Stimulated activated CD8-positive, alpha-beta memory T cell treated with anti-CD3 and anti-CD28 coated beads, Interleukin-15, amount 100 ng/mL, for 24 hours (primary cell): ENCODE measurements at places on chromosomes 6 and 20.

GRCh38 chr20:17753516-17753915, 53.8 kb downstream of the BANF2 start:
- no peak for DNase-seq

GRCh38 chr20:47428851-47429336, 72.4 kb upstream of the ZMYND8 start:
- no peak for DNase-seq

DNA sequence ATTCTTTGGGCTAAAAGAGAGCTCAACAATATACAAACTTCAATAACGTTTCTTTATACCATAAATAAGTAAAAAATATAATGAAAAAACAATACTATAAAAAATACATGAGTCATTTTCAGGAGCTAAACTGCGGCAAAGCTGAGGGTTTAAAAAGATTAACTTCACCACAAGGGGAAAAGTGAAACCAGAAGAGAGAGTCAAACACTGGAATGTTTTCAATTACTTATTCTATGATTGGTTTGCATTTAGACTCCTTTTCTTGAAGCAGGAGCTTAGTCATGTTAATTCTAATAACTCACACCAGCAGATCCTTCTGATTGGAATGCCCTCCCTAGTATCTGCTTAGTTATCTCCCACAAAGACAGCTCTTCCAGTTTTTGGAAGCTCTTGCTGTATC, 627.3 kb downstream of the UTRN start:
- no peak for DNase-seq

- DNase-seq, result no peak
These were observed 29.9 kb downstream of the UCKL1 start for GRCh38 chr20:63926298-63926697.

GRCh38 chr6:30724906-30725667, 4.9 kb downstream of the TUBB start:
- DNase-seq, result no peak

DNA sequence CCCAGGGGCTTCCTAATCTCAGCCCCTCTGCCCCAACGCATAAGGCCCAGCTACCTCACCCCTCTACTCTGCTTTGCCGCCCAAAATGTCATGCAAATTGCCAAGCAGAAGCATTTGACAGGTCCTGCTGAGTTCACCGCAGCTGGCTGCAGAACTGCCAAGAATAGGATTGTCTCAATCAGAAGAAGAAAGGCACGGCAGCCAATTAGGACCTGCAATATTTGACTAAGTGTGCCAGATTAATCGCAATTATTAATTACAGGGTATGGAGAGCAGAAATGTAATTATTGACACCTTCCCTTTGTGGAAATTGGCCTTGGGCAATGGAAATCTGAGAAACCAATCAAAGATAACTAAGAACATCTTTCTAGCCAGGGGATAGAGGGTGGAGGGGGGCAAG, 318.6 kb downstream of the LRFN2 start:
- DNase-seq, result no peak

DNA sequence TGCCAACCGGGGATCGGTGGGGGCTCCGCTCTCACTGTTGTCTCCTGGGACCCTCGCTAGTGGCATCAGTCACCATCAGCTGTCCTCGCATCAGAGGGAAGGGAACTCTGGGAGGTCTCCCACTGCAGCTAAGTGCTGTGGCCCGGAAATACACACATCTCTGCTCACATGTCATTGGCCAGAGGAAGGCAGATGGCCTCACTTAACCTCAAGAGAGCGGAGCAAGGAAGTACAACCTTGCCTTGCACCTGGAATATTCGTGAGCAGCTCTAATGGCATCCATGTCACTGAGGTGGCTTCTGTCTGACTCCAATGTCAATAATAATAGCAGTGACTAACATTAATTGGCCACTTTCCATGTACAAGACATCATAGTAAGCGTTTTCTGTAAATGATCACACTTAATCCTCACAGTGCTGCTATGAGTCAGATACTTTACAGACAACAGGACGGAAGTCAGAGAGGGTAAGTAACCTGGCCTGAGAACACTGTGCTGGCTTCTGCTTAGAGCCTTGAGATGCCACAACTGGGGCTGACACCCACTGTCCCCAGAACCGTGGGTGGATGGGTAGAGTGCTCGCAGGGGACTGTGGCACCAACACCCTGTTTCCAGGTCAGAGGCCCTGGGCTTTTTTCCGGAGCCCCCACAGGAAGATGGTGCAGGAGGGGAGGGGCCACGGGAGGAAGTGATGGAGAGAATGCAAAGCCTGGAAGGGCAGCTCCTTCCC, 6.0 kb downstream of the LHFPL5 start:
- no peak for DNase-seq

GRCh38 chr6:1388630-1389368, 577 bp upstream of the FOXF2 start:
- DNase-seq, result no peak

GRCh38 chr6:45595010-45595851, 217.5 kb upstream of the SUPT3H start:
- no peak for DNase-seq

DNA sequence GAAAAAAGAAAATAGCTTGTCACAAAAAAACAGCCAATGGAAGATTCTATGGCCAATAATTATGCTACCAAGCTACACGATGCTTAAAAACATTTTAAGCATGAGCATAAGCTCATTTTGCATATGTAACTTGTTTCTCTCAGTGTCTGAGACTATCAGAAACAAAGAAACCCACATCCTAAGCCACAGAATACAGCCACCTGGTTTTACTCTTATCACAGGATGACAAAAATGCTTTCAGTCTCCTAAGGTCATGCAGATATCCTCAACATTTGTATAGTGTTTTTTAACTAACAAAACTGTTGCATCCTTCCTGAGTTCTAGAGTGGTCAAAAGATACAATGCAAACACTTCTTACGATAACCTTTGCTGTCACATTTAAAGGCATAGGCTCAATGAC, 172.1 kb upstream of the RUNX2 start:
- no peak for DNase-seq

GRCh38 chr6:91081452-91082067, 494.7 kb upstream of the MAP3K7 start:
- no peak for DNase-seq

DNA sequence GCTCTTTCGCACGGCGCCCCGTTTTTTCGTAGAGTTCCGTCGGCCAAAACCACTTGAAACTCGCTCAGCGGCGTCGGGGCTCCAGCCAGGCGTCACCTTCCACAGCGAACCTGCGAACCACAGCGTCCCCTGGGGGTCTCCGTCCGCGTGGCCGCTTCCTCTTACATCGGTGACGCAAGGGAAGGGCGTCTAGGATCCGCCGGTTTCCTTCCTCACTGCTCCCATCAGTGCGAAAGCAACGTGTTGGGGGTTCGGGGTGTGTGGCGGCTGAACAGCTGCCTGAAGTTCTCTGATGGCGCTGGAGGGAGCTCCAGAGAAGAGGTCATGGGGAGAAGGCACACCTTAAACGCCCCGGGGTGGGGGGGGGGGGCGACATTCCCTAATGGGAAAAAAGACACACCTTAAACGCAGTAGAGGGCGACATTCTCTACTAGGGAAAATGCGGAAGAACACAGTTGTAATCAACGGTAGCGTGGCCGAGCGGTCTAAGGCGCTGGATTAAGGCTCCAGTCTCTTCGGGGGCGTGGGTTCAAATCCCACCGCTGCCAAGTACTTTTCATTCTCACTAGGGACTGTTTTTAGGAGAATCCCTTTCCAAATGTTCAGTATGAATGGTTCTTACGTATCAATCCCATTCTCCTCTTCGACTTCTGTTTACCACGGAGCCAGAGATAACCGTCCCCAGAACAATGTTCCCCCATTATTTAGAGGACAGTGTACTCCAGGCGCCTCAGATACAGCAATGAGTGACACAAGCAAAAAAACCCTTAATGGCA, 16.4 kb downstream of the ZNF311 start:
- no peak for DNase-seq

GRCh38 chr20:11867291-11867919, 50.3 kb upstream of the BTBD3 start:
- no peak for DNase-seq

DNA sequence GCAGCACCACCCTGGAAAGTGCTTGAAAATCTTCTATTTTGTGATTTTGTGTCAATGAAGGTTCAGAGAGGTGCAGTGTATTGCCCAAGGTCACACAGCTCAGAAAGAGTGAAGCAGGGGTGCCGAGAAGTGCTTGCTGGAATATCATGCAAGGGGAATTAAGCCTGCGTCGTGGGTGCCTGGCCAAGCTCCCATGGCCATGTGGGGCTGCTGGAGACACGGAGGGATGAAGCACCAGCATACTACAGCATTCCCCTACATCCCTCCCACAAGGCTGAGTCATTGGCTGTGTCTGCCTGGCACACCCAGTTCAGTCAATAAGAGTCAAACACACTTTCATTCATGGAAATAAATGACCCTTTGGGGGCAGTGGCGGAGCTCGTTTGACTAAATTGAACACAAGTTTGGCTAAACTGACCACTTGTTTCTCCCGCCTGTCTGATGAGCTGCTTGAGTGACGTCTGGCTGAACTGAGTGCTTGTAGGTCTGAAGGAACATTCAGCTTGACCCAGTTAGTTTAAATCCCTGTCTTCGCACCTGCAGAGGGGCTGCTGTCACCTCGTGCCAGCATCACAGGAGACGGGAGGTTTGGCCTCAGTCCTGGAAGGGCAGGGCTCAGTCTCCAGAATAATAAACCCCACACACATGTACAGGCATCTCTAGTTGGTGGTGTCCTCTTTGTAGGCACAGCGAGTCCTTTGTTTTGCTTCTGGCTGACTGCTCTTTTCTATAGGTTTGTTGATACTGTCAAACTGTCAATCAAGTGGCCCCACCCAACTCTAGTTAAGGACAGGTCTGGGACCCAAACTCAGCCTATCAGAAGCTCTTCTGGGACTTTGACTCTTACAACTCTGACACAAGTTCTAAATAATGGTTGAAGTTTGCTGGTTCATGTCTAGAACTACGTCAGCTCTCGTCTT, 8.4 kb upstream of the TGM2 start:
- DNase-seq, result no peak

- DNase-seq, result peak; percentile 50
These were observed 50.9 kb upstream of the DACT2 start for GRCh38 chr6:168370310-168370991.

DNA sequence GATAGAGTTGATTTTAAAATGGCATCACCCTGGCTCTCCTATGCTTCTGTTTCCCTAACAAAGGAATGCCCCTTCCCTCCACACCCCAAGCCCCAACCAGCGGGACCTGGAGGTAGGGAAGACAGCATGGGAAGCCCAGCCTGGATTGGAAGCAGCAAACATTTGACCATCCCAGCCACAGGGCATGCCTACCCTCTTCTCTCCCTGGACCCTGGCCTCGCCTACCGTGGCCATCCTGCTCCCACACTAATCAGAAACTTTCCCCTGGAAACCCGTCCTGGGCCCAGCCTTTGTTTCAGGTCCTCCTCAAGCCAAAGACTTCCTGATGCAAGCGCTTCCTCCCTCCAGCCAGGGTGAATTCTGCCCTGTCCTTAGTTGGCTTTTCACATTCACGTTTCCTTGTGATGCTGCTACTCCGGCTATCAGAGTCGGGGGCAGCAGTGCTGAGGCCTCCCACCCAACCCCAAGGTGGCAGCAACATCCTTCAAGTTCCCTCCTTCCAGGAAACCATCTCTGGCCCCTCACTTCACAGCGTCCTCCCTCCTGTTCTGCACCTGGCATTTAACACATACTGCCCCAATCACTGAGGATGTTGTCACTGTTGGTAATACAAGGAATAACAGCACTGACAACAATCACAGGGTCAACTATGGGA, 18.2 kb upstream of the ANGPT4 start:
- no peak for DNase-seq

- no peak for DNase-seq
These were observed 105.5 kb upstream of the BACH2 start for GRCh38 chr6:90401933-90402830.

- DNase-seq, result no peak
These were observed 2.4 kb downstream of the JAG1 start for GRCh38 chr20:10671221-10671918.

- DNase-seq, result no peak
These were observed 119.1 kb downstream of the PRND start for GRCh38 chr20:4840801-4841200.

DNA sequence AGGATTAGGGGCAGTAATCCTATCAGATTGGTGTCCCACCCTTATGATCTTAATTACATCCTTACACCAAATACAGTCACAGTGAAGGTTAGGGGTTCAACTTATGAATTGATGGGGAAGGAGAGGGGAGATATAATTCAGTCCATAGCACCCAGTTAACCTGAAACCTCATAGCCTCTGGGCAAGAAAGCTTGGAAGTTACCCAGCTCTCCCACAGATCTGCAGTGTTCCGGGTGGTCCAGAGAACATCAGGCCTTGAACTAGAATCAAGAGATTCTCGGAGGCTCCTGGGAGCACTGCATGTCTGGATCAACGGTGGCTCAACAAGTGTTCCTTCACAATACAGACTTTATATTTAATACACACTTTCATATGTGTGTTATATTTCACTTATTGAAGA, 392.6 kb upstream of the MARCKS start:
- no peak for DNase-seq

- DNase-seq, result no peak
These were observed 1668.6 kb downstream of the GRIK2 start for GRCh38 chr6:103062136-103062535.

- no peak for DNase-seq
These were observed 25.8 kb downstream of the HLA-A start for GRCh38 chr6:29968130-29968529.

- DNase-seq, result no peak
These were observed 76.8 kb downstream of the UNC5CL start for GRCh38 chr6:40962241-40962640.

DNA sequence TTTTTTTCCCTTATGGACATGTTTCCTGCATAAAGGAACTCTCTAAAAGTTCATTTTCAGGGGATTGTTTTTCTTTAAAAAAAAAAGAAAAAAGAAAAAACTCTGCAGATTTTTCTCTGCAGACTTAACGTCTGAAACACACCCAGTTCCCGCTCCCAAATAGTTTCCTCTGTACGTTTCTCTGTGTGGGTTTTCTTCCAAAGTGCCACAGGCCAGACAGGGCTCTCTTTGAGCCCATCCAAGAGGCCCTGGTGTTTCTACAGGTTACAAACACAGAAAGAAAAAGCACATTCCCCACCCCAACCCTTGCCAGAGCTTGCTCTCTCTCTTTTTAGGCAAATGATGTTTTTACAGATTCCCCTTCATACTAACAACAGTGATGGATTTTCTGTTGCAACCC, 258.6 kb downstream of the FNDC1 start:
- no peak for DNase-seq

- DNase-seq, result no peak
These were observed 47.4 kb upstream of the IRF4 start for GRCh38 chr6:343960-344815.

- no peak for DNase-seq
These were observed 1.1 kb downstream of the GJA10 start for GRCh38 chr6:89895276-89895874.
